ENCODE measurements at places on chromosomes 4 and X.

DNA sequence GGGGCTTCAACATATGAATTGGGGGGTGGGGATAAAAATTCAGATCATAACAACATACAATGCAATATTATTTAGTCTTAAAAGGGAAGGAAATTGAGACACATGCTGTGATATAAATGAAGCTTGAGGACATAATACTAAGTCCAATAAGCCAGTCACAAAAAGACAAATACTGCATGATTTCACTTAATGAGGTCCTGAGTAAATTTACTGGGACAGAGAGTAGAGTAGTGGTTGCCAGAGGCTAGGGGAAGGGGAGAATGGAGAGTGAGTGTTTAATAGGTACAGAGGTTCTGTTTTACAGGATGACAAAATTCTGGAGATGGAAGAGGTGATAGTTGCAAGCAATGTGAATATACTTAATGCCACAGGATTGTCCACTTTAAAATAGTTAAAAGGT lies 89.2 kb upstream of the RAPGEF2 start:
- DNase-seq: no peak

GRCh38 chr4:31549256-31549655 lies 829.1 kb downstream of the PCDH7 start:
- DNase-seq: no peak

DNA sequence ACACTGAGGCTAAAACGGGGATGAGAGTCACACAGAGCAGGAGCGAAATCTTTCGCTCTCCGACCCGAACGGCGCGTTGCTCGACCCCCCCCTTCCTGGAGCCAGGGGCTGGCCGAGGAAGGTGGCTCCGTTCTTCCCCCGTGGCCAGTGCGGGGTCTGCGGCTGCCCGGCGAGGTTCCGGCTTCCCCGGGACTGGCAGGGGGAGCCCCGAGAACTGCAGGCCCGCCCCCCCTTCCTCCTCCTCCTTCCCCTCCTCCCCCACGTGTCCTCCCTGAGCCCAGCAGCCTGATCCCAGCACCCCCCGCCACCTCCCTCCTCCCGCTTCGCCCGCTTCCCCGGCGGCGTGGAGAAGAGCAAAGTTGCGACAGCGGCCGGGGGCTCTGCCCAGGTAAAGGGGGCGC lies 2.4 kb upstream of the BCORL1 start:
- no peak for DNase-seq

DNA sequence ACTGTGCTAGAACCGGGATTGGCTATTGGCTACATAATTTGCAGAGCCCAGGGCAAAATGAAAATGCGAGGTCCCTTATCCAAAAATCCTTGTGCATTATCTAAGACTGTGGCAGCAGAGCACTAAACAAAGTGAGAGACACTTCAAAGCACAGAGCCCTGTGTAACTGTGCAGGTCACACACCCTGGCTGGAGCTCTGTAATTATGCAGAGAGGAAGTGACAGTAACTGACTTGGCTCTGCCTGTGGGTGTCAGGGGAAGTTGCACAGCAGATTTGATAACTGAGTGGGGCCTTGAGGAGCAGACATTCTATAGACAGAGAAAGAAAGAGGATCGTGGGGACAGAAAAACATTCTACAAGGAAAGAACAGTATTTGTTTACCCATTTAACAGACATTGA lies 173.5 kb upstream of the FMR1 start:
- no peak for DNase-seq

DNA sequence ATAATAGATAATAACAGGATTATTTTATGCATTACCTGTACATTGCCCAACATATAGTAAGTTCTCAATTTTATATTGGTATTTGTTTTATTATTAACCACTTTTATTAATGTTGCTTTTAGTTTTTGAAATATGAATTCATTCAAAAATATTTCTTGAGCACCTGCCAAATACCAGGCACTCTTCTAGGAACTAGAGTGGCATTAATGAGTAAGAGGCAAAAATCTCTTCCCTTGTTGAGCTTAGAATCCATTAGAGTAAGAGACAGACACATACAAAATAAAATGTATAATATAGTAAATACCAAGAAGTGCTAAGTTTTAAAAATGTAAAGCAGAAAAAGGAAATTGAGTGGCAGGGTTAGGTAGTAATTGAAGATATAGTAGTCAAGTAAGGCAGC lies 45.8 kb downstream of the TET2 start:
- no peak for DNase-seq

DNA sequence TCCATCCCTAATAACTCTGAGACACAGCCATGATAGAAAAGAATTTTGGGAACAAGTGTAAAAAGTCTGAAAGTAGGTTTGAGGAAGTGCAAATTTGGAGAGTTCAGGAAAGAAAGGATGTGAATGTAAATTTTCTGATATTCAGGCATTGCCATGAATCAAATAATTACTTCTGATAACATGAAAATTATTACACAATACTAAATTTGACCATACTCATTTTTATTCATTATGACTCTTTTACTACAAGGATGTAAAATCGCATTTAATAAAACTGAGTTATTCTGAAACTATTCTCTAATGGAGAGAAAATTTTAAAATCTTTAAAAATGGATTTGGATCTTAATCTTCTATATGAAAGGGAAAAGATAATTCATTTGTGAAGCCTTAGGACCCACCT lies 33.8 kb upstream of the NPY2R start:
- DNase-seq: no peak

- DNase-seq: no peak
These were observed 3.5 kb downstream of the CXorf58 start for GRCh38 chrX:23911126-23911835.

DNA sequence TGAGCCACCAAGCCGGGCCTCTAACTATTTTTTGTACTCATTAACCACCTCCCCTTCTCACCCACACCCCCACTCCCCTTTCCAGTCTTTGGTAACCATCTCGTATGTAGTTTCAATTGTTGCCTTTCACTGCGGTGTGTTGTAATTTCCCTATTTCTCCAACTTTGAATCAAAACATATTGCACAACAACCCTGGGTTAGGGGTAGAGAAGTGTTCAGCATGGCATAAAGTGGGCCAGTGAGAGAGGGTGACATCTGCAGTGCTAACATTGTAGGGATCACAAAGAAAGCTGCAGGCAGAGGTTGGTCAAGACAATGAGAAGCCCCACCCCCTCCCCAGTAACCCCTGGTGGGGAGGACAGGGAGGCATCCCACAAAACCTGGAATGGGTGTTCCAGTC lies 92.7 kb downstream of the SPATA18 start:
- DNase-seq: no peak

DNA sequence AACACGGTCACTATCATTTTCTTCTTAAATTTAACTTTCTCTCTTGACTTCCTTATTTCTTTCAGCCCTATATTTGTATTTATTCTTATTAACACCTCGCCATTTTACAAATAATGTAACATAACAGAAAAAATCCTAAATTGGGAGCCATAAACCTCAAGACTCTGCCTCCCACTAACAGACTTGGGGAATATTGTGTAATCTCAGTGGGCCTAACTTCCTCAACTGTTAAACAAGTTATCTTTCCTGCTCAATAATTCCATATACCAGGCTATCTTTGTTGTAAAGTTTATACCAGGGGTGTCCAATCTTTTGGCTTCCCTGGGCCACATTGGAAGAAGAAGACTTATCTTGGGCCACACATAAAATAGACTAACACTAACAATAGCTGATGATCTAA lies 26.2 kb downstream of the PRSS12 start:
- DNase-seq: no peak

- no peak for DNase-seq
These were observed 42.5 kb upstream of the ANTXR2 start for GRCh38 chr4:80115368-80116181.
